ENCODE measurements at places on chromosomes 16 and 17.

GRCh38 chr16:66270333-66270927, 96.1 kb upstream of the CDH5 start:
- peak; percentile 61 for DNase-seq

GRCh38 chr16:9695152-9695551, 487.1 kb downstream of the GRIN2A start:
- DNase-seq, result no peak

DNA sequence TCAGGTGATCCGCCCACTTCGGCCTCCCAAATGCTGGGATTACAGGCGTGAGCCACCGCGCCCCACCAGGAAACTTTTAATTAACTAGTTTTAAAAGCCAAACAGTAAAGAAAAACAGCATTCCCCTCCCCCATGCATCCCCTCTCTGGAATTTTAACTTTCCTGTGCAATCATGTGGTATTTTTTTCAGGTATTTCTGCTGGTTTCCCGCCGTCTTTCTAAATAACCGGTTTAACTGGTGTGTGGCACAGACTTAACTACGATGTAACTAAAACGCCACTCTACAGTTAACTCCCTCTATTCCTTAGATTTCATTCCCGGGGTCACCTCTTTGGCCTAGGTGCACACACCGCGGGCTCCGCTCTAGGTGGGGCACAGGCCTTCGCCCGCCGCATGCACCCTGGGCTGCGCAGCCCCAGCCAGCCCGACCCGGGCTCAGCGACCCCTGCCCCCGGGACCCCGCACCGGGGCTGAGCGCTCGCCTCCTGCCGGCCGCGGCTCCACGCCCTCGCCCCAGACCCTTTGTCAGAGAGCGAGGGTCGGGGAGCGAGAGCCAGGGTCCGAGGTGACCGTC, 15.1 kb upstream of the UTP6 start:
- no peak for DNase-seq

DNA sequence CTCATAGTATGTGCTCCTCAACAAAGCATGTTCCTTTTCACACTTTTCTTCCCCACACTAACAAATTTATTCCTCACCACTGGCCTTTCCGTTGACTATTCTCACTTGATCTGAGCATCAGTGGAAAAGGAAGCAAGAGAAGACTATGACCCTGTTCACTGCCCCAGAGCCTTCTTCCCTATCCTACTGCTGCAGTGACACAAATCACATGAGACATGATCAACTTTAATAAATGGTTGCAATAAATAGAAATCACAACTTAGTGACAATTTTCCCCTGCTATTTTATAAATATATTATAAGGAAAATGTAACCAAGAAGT, 438.7 kb upstream of the SOX9 start:
- no peak for DNase-seq

DNA sequence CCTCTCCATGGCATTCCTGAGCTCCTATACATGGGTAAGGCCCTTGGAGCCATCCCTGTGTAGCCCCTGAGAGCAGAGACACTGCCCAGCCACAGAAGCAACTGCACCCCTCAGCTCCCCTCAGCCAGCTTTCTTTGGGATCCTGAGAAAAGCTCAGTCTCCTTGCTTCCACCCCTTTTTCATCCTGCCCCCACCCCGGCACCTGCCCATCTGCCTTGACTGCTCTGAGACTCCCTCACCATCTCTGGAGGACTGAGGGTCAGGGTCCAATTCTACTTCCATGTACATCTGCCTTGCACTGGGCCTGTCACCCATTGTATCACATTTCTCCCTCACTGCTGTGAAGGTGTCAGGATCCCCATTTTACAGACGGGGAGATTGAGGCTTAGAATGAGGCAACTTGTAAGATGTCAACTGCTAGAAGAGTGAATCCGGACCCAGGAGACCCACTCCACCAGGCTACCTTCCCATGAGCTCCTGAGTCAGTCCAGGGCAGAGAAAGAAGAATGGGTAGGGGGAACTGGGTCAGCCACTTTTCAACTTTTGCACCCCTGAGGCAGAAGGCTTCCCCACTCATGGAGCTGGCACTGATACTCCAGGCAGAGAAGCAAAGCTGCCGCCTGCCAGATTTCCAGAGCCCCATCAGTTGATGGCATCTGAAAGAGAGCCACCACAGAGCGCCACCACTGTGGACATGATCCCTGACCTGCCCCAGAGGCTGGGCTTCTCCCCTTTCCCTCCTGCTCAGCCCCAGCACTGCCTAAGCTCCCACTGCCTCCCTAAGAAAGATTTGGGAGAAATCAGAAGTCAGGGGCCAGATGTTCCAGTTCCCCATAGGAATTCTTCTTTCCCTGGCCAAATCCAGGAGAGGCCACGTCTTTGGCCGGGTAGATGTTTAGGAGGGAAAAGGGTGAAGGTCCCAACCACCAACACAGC, 135.4 kb downstream of the TMEM132E start:
- DNase-seq, result no peak

GRCh38 chr17:19958023-19958422, 19.6 kb downstream of the AKAP10 start:
- peak; percentile 74 for DNase-seq

GRCh38 chr17:44314524-44314868, 6.1 kb downstream of the RUNDC3A start:
- no peak for DNase-seq

DNA sequence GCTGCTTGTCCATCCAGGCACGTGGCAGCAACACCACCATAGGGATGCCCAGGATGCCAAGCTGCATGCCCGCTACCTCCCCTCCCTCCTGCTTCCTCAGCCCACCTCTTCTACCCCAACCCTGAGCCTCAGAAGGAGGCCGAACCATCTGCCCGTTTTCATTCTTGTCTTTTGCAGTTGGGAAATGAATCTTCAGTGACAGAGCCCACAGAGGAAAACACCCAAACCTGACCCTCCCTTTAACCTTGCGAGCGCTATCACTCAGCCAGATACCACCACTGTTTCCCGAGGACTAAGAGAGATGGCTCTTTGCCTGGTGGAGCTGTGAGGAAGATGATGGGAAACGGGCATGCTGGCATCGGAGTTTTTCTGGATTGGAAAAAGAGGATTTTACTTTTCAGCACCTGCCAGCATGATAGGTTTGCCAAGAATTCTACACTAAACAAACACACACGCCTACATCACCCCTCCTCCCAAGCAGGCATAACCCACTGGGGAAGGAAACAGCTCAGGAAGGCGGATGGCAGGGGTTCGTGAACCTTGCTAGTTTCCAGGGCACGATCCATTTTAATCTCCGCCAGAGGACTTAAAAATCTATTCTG, 457.4 kb downstream of the SLC39A11 start:
- DNase-seq, result peak; percentile 59

- peak; percentile 21 for DNase-seq
Measured at GRCh38 chr17:45372325-45372869, 55.6 kb upstream of the MAP3K14 start.

- DNase-seq, result no peak
Measured at GRCh38 chr17:40327735-40328385, 18.9 kb downstream of the RARA start.

DNA sequence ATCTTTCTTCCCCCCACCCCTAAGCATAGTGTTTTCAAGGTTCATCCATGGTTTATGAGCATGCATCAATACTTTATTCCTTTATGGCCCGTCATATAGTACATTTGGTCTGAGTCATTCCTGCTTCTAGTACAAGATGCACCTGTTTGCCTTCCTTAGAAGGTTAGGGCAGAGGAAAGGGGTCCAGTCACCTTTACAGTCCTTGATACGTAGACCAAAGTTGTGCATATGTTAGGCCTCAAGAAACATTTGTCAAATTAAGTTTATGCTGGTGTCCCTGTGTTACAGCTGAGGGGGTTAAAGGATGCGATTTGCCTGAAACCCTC, 1.4 kb downstream of the CYB5D2 start:
- DNase-seq, result no peak

GRCh38 chr17:28958820-28959455, 7.6 kb upstream of the PHF12 start:
- DNase-seq, result no peak

- no peak for DNase-seq
Measured at GRCh38 chr16:75527825-75528299, 8.0 kb downstream of the CHST5 start.

DNA sequence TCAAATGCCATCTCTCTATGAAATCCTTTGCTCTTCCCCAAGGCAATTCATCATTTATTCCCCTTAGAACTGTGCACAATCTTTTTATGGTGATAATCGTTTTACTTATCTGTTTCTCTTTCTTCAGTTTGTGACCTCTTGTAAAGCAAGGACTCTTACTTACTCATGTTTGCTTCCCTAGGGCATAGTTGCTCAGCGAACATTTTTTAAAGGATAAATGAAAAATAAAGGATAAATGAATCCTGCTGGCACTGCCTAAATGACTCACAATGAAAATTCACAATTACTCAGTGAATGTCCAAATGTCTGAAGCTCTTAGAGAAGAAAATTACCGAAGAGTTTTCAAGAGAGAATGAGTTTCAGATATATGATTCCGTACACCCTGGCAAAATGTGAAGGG, 671.7 kb downstream of the CDH11 start:
- no peak for DNase-seq

- DNase-seq, result no peak
Measured at GRCh38 chr16:75216576-75216975, 2.2 kb upstream of the CTRB1 start.

DNA sequence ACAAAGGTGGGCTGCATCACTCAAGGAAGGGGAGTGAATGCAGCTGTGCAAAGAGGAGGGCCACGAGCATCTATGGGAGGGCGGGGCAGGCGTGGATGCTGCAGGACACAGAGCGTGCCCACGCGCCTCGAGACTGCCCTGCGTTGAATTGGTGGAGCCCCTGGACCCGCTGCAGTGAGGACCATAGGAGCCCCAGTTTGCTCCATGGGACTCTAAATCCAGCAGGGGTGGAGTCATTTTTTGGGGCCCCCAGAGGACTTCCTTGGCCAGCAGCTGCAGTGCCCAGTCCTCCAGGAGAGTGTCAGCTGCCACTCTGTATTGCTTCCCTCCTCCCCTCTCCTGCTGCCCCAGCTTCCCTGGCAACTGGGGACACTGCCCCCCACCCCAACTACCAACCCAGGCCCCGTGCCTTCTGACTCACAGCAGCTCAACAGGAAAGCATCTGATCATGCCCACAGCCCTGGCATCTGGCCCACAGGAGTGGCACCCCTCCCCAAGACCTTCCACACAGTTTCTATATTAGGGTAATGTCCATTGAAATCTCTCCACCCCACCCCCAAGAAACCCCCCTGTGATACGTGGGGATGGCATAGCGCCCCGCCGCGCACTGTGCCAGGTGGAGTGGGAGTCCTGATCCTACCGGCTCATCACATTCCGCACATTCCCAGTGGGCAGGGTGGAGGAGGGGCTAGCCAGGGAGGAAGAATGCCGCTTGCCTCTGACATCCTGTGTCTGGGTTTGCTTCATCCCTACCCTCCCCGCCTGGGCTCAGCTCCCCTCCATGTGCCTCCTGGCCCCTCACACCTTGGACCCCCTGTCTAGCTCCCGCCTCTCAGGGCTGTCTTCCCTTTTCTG, 27.8 kb upstream of the ITGA3 start:
- peak; percentile 82 for DNase-seq

DNA sequence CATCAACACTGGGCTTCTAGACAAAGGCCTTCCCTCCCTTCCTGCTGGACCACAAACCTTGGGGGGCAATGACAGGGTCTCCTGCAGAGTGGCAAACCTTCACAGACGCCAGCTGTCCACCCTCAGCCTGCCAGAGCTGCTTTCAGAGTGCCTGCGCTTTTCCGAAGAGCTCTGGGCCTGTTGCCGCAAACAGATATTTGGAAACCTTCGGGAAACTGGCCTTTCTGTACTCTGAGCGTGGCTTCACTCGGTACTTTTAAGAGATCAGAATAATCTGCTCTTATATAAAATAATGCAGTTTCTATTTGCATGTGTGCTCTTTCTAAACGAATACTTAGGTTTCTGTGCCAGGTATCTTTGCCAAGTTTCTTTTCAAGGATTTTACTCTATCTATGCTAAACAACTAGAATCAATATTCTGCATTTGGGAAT, 152.1 kb upstream of the CHMP6 start:
- no peak for DNase-seq

- DNase-seq, result no peak
Measured at GRCh38 chr17:75512926-75513640, 2.3 kb downstream of the CASKIN2 start.

DNA sequence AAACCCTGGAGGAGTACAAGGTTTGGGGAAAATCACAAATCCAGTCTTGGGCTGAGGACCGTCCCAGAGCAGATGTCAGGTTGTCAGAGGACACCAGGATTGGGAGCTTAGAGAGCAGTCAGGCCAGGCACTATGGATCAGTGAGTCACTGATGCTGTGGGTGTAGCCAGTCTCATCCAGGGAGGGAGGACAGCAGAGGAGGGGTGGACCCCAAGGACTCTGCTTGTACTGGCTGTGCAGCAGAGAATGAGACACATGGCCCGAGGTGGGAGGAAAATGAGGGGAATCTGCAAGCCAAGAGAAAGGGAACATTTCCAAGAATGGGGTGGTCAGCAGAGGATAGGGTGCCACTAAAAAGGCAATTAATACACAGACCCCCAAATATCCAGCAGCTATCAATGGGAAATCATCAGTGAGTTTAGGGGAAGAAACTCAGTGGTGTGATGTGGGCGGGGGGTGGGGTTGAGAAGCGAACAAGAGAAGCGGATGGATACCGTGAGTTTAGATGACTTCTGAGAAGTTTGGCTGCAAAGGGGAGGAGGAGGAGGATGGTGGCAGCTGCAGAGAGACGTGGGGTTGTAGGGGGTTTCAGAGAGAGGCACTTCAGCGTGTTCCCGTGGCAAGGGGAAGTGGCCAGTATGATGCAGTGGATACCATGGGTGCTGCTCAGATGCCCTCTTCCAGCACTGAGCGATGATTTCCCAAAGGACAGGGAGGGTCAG, 43.9 kb downstream of the ARHGAP27 start:
- no peak for DNase-seq

DNA sequence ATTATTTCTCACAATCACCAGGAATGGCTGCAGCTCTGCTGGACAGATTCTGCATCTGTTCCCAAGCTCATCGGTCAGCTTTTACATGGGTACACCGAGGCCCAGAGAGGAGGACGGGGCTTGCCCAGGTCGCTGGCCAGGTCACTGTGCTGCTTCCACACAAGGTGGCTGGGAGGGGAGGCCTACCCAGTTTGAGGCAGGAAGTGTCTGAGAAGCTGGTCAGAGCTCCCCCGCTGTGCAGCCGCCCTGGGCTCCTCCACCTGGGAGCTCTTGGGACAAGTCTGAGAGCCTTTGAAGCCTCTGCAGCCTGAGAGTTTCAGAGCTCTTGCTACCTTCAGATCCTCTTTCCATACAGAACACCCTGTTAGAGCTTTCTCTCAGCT, 143.3 kb downstream of the CLEC16A start:
- DNase-seq, result no peak

DNA sequence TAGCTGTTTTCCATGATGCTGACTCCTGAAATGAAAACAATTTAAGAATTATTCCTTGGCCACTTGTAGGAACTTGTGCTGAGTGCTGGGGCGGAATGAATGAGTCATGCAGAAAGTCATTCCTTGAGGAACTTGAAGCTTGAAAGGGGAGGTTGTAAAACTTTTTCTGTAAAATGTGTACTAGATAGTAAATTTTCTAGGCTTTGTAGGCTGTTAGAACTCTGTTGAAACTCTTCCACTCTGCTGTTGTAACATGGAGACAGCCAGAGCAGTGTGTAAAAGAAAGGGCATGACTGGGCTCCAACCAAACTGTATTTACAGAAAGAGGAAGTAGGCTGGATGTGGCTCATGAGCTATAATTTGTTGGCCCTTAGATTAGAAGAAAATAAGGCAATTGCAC, 46.1 kb downstream of the ABCA8 start:
- peak; percentile 3 for DNase-seq

GRCh38 chr17:37702598-37702997, 42.3 kb downstream of the HNF1B start:
- peak; percentile 74 for DNase-seq

- DNase-seq, result no peak
Measured at GRCh38 chr17:55266958-55267688, 2.4 kb downstream of the HLF start.

Data from SW480 (cell line).